ENCODE measurements at places on chromosomes 7 and 10.

- peak; percentile 12 for DNase-seq
Observed at GRCh38 chr10:5619362-5620211, 46.8 kb downstream of the ASB13 start.

- no peak for DNase-seq
Observed at GRCh38 chr7:116271963-116272886, 61.9 kb downstream of the TES start.

- DNase-seq = no peak
Observed at GRCh38 chr10:13698217-13698616, 111.5 kb downstream of the PRPF18 start.

GRCh38 chr10:133040198-133040597 is 47.5 kb upstream of the ADGRA1 start:
- DNase-seq = no peak

DNA sequence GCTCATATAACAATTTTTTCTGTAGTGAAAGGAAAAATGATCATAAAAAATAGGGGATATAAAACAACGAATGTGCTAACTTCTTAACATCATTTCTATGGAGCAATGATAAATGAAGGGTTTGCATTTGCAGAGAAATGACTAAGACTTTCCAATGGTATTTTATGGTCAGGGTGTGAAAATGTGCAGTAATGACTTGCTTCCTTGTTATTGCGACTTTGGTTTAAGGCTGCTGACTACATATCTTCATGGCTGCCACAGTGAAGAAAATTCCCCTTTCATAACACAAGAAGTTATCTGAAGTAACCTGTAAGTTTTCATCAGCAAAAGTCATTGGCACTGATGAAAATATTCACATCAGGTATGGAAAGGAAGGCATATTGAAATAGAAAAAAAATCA is 166.1 kb upstream of the NRG3 start:
- DNase-seq = no peak

DNA sequence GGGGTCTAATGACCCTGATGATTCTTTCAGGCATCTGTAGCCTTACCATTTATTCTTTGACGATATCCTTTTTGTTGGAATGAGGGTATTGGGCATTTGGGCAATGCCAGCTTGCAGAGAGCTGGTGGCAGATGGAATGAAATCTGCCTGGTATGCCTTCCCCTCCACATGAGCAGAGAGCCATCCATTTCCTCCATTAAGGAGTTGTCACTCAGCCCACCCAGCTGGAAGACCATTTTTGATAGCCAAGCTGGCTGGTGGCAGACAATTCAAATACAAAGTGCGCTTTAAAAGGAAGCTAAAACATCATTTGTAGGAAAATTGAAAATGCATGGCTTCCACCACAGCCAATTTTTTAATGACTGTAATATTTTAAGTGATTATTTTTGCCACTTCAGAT is 240.1 kb upstream of the SLC26A5 start:
- DNase-seq = no peak

DNA sequence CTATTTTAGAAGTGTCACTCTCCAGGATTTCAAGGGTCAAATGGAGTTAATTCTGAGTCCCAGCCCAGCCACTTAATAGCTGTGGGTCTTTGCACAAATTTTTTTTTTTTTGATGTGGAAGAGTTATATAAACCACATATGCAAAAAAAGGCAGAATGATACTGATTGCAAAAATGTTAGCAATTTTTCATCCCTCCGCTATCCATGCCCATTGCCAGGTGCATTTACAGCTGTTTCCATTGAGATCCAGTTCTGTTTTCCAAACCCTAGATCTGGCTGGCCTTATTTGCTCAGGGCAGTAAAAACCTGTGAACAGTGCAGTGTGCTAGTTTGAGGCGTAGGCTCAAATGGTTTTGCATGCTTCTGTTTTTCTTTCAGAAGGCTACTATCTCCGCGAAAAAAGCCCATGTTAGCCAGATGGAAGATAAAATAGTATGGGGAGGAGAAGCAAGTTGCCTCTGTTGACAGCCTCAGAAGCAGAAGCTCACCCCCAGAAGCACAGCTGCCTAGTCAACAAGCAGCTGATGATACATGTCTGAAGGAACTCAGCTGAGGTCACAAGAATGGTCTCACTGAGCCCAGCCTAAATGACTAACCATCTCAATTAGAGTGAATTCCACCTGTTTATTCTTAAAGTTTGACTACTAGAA is 997 bp upstream of the ZNF138 start:
- peak; percentile 27 for DNase-seq

DNA sequence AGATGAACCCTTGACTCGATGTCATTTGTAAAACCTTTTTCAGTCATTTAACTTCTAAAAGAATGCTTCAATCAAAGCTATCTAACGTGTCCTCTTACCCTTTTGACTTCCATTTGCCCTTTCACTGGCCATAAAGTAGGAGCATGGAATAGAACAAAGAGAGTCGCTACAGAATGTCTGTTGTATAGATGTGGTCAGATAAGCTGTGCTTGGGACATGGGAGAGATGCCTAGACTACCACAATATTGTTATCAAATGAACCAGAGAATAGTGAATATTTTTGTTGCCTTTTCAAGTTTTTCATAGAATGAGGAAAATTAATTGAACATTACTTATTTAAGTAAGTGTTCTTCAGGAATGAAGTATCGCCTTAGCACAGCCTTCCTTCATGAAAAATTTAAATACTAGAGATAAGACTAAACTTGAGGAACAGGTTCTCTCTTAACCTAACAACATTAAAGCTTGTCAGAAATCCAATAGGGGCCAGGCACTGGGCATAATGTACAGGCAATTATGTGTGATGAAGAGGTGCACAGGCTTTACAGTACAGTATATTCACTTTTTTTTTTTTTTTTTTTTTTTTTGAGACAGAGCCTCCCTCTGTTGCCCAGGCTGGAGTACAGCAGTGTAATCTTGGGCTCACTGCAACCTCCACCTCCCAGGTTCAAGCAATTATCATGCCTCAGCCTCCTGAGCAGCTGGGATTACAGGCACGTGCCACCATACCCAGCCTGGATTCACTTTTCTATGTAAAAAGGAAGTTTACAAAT is 7.5 kb upstream of the KMT2E start:
- DNase-seq = no peak

- DNase-seq = no peak
Observed at GRCh38 chr7:36036590-36036989, 116.5 kb upstream of the EEPD1 start.

DNA sequence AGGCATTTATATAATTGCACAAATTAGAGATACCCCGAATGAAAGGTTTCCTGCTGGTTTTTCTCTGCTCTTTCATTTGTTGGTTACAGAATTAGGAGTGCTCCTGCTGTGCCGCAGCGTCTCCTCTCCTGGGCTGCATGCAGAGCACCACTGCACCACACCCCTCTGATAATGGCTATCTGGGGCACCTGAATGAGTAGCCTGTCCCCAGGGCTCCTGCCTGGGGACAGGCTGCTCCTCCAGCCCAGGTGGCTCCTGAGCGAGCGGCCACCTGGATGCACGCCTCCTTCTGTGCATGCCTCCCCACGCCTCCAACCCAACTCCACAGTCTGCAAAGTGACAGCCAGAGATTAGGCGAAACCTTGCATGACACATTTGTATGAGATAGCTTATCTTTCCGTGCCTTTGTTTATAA is 242.6 kb upstream of the FZD8 start:
- no peak for DNase-seq

DNA sequence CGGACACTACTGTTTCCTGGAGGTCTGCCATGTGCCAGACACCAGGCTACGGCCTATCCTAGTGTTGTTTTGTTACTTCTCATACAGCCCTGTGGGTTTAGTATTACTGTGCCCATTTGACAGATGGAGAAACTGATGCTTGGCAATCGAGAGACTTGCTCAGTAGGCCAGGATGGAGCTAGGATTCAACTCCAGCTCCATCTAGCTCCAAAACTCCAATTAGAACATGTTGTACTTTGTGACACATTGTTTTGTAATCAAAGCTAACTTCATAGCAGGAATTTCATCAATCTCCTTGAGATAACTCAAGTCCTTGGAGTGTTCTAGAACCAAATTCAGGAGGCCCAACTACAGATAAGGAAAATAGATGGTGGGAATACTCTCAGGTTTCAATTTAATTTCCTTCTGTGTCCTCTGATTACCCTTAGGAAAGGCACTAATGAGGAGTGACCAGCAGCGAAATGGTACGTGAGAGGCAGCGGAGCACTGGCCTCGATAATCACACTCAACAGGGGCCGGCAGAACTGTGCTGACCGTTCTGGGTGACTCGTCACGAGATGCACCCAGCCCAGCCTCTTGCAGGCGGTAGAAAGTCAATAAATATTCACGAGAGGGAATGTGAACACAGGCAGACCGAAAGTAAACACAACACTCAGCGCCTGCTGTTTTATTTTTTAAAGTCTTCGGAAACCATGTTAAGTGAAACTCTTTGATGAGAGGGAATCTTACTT is 269.6 kb upstream of the NEBL start:
- no peak for DNase-seq

- DNase-seq = no peak
Observed at GRCh38 chr7:2517026-2517425, 2.5 kb upstream of the LFNG start.

DNA sequence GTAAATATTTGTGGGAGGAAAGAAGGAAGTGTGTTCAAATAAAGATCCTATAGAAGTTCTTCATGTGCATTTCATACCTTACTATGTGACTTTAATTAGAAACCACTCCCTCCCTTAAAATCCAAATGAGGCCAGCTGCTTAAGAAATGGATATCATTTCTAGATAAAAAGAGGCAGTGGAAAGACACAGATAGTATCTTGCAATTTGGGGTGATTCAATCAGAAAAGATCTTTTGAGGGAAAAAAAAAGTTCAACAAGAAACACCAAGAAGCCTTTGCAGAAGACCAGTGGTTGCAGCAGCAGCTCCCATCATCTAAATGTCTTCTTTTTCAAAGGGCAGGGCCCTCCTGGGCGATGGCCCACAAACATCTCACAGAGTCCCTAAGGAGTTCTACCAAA is 200.1 kb downstream of the LRRN3 start:
- DNase-seq = no peak

DNA sequence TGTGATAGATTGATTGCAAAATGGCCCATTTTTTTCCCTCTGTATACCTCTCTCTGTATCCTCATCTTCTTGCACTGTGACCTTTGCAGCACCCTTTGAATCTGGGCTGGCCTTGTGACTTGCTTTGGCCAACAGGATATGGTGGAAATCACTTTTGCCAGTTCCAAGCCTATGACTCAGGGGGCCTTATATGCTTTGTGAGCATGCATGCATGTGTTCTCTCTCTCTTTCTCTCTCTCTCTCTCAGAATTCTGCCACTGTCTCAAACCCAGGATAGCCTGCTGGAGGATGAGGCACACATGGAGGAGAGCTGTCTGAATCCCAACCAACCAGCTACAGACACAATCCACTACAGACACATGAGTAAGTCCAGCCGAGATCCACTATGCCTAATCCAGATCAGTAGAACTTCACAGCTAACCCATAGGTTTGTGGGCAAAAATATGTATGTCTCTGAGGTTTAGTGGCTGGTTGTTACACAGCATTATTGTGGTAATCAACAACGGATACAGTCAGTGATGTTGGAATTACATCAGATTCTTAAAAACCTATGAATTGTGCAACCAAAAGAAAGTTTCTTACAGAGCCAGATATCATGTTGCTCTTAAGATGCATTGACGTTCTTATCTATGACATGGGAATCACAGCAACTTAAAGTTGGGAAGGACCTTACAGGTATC is 41.8 kb upstream of the ABCB4 start:
- peak; percentile 4 for DNase-seq

- DNase-seq = peak; percentile 51
Observed at GRCh38 chr7:157150882-157151281, 12.2 kb downstream of the UBE3C start.

DNA sequence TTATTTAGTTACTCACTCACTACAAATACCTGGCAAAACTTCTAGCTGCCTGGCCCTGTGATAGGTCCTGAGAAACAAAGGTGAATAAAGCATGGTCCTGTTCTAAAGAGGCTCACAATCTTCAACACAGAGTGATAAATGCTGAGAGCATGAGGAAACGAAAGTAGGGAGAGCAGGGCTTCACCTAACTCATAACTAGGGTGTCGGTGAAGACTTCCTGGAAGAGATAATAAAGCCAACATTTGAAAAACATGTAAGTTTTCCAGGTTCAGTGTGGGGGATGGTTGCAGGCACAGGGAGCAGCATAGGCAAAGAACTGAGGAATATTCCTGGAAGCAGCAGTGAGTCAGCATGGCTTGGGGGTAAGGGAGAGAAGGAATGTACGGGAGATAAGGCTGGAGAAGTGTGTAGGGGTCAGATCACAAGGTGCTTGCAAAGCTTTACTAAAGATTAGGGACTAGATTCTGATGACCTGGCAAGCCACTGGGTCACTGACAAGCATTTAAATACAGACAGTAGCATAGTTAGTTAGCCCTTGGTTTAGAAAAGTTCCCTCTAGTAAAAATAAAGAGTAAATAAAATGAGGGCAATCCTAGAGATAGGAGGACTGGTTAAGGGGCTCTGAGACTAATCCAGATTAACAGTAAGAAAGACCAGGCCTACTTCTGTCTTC is 5.1 kb downstream of the KEL start:
- DNase-seq = no peak

GRCh38 chr10:29849126-29849833 is 210.1 kb downstream of the JCAD start:
- DNase-seq = peak; percentile 38

GRCh38 chr7:151776876-151777494 is 99.9 kb downstream of the PRKAG2 start:
- no peak for DNase-seq

- DNase-seq = no peak
Observed at GRCh38 chr7:45687721-45688120, 113.6 kb downstream of the ADCY1 start.

DNA sequence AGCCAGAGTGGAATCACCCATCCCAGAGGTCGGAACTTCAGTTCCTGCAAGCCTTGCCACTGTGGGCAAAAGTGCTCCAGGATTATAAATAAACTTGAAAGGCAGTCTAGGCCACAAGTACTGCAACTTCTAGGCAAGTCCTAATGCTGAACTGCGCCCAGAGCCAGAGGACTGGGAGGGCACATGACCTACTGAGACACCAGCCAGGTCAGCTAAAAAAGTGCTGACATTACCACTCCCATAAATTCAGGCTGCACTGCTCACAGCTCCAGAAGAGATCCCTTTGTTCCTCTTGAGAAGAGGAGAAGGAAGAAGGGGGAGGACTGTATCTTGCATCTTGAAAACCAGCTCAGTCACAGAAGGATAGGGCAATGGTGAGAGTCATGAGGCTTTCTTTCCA is 1084.1 kb upstream of the PHF14 start:
- no peak for DNase-seq

- DNase-seq = no peak
Observed at GRCh38 chr10:103038570-103038969, 120.5 kb downstream of the CNNM2 start.

- peak; percentile 50 for DNase-seq
Observed at GRCh38 chr7:143245123-143245522, 18.1 kb upstream of the GSTK1 start.

- peak; percentile 16 for DNase-seq
Observed at GRCh38 chr10:10520491-10521385, 496.9 kb upstream of the CELF2 start.

- DNase-seq = no peak
Observed at GRCh38 chr10:67818323-67818722, 19.7 kb downstream of the DNAJC12 start.
